ENCODE measurements at places on chromosomes 5 and 9.

- DNase-seq, result no peak
Observed at GRCh38 chr9:134291961-134292871, 34.0 kb upstream of the RXRA start.

DNA sequence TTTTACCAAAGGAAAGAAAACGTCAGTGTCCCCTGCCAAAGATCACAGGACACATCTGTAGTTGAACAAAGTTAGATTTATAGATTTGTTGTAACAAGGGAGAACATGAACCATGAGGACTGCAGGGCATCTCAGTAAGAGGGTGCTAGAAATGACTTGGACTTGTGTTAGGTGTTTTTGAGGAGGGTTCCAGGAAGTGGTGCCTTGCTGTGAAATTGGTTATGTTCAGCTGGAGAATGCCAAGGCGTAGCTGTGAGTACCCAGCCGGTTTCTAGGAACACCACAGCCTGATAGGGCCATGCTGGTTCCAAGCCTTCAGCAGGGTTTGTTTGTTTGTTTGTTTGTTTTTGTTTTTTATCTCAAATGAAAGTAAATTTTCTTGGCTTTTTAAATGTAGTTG, 5.3 kb downstream of the SPEF2 start:
- no peak for DNase-seq

GRCh38 chr5:96017951-96018350, 56.3 kb upstream of the ELL2 start:
- no peak for DNase-seq

DNA sequence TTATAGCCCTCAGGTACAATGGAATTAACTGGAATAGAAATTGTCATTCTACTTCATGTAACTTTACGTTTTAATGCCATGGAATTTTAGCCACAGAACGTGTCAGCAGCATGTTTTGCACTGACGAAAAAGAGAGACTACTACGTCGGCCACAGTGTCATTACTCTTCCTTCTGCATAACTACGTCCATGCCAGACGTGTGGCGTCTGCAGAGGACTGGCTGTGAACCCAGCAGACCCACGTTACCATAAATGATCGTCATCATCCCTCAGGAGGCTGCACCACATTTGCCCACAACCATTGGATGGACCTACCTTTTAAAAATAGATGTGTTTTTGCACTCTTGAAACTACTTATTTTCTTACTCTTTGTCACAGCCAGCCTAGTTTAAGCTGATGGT, 63.8 kb upstream of the ATG10 start:
- DNase-seq, result no peak

DNA sequence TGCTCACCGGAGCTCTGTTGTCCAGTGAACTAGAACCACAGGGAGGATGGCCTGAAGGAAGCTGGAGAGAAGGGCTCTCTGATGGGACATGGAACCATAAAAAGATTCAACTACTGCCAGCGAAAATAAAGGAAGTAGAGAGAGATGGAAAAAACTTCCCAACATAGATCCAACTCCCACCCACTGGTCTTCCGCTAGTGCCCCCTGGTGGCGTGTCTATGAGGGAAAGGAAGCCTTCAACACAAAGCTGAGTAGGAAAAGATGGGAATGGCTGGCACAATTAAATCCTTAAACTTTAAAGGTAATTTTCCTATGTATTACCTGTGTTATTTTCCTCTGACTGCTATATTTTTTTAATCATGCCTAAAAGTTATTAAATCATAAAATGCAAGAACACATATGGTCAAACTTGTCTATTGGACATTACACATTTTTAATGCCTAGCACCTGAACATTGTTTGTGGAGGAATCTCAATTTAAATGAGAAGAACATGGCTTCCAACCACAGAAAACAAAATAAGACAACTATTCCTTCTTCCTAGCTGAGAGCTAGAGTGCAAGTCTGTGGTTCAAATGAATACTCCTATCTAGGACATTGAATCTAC, 51.5 kb downstream of the CEP120 start:
- DNase-seq, result no peak

GRCh38 chr9:96061293-96061987, 185.9 kb downstream of the ERCC6L2 start:
- DNase-seq, result peak; percentile 49

DNA sequence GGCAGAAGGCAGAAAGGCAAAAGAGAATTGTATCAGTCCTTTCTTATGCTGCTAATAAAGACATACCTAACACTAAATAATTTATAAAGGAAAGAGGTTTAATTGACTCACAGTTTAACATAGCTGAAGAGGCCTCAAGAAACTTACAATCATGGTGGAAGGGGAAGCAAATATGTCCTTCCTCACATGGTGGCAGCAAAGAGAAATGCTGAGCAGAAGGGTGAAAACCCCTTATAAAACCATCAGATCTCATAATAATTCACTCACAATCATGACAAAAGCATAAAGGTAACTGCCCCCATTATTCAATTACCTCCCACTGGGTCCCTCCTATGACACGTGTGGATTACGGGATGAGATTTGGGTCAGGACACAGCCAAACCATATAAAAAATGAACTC, 312.5 kb upstream of the PTGER4 start:
- DNase-seq, result no peak
